Inflammatory macrophage treated with lipopolysaccharide for 4 hours (primary cell): ENCODE measurements at places on chromosomes 2 and 18.
A peak's percentile ranks its signal among the peaks of the same experiment; 100 is the strongest.

DNA sequence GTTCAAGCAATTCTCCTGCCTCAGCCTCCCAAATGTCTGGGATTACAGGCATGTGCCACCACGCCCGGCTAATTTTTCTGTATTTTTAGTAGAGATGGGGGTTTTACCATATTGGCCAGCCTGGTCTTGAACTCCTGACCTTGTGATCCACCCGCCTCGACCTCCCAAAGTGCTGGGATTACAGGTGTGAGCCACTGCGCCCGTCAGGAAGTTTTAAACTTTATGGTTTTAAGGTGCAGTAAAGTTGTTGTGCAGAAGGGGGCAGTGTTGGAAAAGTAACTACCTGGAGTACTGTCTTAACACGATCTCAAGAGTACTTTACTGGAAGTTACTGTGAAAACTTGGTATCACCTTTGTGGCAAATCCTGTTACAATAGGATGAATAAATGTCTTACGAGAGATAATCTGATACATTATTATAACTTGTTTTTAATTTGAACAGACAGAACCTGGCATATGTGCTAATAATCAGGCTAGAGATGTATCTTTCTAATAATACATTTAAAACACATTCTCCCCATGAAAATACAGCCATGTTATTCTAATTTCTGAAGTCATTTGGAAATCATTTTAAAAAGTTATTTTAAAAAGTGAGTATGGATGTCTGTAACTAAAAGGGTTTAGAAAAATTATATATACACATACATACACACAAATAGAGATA, 10.8 kb downstream of the SPDYA start:
- peak; percentile 38 for DNase-seq

DNA sequence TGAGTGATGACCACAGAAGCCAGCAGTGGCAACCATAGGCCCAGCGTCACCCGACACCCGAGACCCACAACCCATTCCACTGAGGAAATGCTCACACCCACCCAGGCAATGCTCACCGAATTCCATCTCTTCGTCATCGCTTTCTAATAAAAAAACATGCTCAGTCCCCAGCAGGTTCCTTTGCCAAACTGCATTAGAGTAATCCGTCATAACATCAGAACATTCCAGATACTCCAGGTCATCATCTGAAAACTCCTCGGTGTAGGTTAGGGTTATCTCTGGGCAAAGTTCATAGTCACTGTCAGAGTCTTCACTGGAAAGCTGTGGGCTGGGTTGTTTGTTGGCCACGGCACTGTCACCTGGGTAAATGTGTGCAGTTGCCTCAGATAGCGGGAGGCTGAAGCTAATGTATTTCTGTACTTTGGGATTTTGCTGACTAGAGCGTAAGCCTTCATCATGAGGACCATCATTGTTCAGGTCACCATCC, 49.3 kb downstream of the ALPK2 start:
- no peak for DNase-seq

GRCh38 chr2:199704358-199705238, 146.4 kb downstream of the FTCDNL1 start:
- DNase-seq = peak; percentile 61

- peak; percentile 27 for DNase-seq
Observed at GRCh38 chr18:22170421-22171257, 1.2 kb downstream of the GATA6 start.

- no peak for DNase-seq
Observed at GRCh38 chr2:26569216-26570082, 71.7 kb downstream of the CIB4 start.

GRCh38 chr2:223599640-223600380, 2.4 kb downstream of the SCG2 start:
- no peak for DNase-seq

DNA sequence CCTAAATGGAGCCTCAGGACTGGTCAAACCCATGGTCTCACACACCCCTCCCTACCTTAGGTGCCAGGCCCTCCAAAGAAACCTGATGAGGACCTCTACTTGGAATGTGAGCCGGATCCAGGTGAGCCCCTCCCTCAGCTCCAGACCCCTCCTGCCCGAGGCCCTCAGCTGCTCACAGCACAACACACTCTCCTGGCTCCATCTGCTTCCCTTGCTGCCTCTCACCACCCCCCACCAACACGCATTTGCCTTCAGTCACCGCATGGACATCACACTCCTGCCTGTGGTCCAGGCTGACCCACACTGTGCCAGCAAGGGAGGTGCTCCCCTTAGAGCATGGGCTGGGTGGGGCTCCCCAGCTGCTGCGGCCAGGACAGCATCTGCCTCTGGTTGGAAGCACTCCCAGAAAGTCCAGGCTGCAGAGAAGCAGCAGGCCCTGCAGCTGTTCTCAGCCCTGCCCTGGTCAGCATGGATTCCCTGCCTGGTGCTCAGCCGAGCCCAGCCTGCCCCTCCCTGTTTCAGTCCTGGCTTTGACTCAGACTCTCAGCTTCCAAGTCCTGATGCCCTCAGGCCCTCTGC, 15.1 kb downstream of the SH2D6 start:
- DNase-seq = no peak

GRCh38 chr2:102438578-102438977, 15.6 kb downstream of the IL18RAP start:
- DNase-seq = peak; percentile 17

DNA sequence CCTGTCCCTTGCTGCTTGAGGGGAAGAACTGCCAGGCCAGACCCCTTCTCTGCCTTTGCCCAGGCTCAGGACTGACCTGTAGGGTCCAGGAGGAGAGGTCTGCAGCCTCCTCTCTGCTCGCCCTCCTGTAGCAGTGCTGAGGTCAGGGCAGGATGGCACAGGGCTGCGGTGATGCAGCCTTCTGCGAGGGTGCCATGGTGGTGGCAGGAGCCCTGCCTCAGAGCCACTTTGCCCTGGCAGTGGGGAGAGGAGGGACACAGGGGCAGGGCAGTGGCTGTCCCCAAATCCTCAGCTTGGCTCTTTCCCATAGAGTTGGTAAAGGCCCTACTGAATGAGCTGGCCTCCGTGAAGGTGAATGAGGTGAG, 884 bp downstream of the PROM2 start:
- no peak for DNase-seq

DNA sequence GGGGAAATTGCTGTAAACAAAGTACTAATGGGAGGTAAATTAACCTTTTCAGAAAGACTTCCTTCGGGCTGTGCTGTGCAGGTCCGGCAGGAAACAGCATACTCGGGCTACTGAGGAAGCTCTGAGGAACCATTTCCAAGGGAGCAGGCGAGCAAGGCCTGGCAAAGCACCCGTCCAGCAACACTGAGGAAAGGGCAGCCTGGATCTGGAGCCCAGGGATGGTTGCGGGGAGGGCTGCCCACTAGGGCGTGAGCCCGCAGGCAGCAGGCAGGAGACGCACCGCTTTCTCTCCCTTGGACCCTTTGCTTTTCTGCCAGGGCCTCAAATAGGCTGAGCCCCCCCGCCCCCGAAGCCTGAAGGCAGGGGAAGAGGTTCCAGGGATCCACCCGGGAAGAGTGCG, 89.5 kb downstream of the SOX11 start:
- DNase-seq = no peak

GRCh38 chr2:105455488-105456003, 56.7 kb upstream of the FHL2 start:
- no peak for DNase-seq

GRCh38 chr2:86037795-86038192, 67.9 kb downstream of the POLR1A start:
- DNase-seq = peak; percentile 24

DNA sequence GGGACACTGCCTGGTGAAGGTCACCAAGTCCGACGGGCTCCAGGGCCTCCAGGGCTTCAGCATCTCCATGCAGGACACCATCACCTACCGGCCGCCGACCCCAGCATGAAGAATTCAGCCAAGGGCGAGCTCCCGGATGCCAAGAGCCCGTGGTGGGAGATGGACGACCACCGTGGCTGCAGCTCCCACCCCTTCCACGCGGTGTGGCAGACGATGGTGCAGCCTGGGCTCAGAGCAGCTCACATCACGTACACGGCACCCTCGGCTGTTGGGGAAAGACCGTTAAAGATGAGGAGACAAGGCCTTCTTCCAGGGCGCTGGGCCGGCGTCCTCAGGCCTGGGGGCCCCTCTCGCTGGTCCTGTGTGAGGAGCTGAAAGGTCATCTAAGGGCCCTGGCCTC, 31.2 kb upstream of the ADNP2 start:
- DNase-seq = no peak

DNA sequence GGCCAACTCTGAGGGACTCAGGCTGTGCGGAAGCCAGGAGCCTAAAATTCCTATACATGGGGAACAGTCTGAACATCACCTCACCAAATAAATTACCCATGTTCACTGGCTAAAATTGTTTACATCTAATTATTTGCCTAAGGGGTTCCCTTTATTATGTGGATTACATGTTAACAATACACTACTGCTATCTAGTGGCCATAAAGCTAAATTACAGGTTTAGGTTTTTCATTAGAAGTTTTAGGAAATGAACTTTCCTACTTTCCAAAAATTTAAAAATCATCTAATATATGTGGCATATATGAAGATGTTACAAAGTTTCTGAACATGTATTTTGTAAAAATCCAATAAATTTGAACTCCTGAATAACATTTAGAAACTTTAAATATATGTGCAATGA, 40.3 kb downstream of the PLA2R1 start:
- DNase-seq = peak; percentile 42

GRCh38 chr18:72672364-72673184, 128.4 kb upstream of the CBLN2 start:
- DNase-seq = peak; percentile 31

DNA sequence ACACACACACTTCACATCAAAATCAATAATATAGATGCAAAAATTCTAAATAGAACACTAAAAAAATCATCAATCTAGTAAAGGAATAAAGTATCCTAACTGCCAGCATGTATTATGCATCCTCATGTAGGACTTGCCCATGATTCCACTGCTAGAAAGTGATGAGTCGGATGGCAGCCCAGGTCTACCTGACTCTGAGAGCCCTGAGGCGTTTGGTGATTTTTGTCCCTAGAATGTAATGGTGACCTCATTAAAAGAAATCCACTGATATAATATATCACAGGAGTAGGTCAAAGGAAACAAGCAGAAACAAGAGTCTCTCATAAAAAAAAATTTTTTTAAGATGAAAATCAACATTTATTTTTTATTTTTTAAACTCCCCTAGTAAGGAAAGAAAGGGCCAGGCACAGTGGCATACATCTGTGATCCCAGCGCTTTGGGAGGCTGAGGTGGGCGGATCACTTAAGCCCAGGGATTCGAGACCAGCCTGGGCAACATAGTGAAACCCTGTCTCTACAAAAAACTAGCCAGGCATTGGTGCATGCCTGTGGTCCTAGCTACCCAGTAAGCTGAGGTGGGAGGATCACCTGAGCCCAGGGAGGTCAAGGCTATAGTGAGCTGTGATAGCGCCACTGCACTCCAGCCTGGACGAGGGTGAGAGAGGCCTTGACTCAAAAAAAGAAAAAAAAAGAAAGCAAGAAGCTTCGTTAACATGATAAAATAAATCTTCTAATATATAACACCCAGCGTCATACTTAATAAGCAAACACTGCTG, 24.4 kb upstream of the ACTG2 start:
- no peak for DNase-seq

GRCh38 chr2:235414422-235414821, 79.4 kb upstream of the AGAP1 start:
- no peak for DNase-seq

DNA sequence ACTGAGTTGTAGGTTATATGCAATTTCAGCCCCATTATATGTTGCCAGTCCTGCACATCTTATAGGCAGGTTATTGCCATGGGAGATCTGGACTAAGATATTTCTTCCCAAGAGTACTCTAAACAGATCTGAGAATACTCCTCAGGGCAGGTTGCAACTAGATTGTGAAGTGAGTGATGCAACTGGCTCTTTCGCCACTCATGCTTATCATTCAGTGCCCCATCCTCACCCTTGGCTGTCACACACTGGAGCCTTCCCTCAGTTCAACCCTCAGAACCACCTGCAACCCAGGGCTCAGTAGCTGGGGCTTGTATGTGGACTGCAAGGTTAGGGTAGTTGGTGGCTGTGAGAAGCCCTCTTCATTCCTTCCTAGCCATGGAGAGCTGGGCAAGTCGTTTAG, 14.1 kb downstream of the MERTK start:
- DNase-seq = no peak

- DNase-seq = peak; percentile 74
Observed at GRCh38 chr2:225994748-225995405, 595.4 kb downstream of the NYAP2 start.

- DNase-seq = no peak
Observed at GRCh38 chr2:36657703-36658102, 38.8 kb upstream of the VIT start.

- DNase-seq = no peak
Observed at GRCh38 chr2:183998797-183999190, 599.5 kb upstream of the ZNF804A start.

- DNase-seq = peak; percentile 55
Observed at GRCh38 chr2:99660616-99661406, 171.0 kb upstream of the REV1 start.

DNA sequence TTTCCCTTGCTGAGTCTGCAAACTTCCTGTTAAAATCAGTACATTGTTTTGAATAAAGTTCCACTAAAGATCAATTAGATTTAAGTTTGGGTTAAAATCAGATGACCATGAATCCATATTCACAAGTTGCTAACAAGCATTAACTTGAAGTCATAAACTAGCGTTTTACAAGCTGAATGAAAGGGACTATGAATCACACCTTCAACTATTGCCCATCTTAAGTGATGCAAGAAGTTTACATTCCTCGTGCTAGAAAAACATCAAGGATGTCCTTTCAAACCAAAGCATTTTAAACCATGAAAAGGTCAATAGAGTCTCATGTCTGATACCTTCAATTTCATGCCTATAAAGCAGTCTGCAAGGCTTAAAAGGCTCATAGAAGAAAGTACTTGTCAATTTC, 257.2 kb upstream of the SYT4 start:
- DNase-seq = no peak

- DNase-seq = peak; percentile 3
Observed at GRCh38 chr2:175630280-175631244, 371.5 kb downstream of the LNPK start.

- DNase-seq = no peak
Observed at GRCh38 chr2:120787822-120788700, 52.4 kb downstream of the GLI2 start.

- no peak for DNase-seq
Observed at GRCh38 chr2:16554060-16554583, 111.5 kb downstream of the CYRIA start.

DNA sequence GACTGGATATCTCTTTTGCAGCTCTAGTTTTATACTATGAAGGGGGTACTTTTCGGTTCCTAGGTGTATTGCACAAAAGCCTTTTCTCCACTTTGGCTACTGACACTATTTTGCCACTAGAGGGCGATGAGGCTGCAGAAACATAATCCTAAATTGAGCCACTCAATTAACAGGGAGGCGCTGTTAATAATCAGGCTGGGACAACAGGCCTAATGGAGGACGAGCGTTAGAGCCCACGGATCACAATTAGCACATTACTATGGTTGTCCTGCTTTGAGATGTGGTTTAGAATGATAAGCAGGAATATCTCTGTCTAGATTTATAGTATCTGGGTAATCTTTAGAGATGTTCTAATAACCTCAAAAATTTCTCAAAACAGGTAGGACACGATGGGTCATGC, 62.2 kb upstream of the PMAIP1 start:
- peak; percentile 77 for DNase-seq
